Hepatic stellate cell (primary cell): ENCODE measurements at places on chromosomes 6 and 20.

GRCh38 chr20:64151633-64152530 lies 12.4 kb upstream of the MYT1 start:
- no peak for DNase-seq

DNA sequence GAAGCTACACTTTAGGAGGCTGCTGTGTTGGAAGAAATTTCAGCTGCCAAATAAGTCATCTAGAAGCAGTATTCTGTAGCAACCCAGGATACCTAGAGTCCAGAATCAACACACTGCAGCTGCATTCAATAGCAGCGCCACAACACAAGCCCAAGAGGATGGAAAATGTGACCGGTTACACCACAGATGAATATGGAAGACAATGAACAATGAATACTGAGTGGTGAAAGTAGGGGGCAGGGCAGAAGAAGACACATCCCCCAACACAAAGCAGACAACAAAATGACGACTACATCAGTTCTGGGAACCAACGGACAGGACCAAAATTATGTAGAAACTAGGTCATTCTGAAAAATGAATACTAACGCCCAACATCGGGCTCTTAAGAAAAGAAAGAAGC lies 38.2 kb downstream of the KIF6 start:
- DNase-seq, result no peak

DNA sequence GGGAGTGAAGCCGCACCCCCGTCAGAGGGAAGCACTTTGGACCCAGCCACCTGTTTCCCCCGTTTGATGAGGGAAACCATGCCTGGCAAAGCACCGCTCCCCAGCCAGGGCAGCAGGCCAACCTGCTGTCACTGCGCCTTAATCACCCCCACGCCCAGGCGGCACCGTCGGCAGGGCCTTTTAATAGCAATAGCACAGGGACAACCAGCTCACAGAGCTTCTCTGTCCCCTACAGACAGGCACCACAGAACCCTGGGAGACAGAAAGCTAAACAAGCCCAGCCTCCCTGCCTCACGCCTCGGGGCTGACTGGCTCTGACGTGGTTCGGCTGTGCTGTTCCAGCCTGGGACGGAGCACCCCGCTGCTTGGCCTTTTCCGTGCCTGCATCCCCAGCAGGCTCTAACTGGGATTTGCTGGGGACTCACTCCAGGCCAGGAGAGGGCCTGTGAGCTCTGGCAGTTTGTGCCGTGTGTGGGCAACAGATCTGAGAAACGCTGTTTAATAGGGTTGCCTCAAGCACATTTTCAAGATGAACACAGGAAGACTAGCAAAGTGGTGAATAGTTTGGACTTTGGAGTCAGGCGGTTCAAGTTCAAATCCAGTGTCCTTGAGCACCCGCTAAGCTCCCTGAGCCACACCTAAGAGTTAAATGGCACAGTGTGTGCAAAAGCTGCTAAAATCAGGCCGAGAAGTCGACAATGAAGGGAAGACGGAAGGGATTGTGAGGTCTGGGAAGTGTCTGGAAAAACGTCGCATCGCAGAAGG lies 223.8 kb downstream of the NRN1 start:
- DNase-seq, result no peak

DNA sequence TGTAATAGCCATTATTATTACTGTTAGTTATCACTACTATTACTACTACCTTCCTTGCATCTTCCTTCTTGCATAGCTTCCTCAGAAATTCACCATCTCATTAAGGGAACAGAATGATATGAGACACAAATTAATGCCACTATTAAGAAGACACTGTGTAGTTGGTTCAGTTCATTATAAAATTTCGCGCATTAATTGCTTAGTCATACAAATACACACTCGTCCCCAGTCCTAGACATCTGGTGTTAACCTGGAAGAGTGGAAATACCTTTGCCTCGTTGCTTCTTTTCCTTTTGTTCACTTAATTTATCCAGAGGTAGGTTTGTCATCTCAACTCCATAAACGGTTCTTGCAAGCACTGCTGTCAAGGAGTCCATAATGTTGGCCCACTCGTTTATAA lies 107.5 kb downstream of the RALGAPA2 start:
- DNase-seq, result no peak
